Left lung (tissue), 14 donors: ENCODE measurements at places on chromosomes 3 and 15.

DNA sequence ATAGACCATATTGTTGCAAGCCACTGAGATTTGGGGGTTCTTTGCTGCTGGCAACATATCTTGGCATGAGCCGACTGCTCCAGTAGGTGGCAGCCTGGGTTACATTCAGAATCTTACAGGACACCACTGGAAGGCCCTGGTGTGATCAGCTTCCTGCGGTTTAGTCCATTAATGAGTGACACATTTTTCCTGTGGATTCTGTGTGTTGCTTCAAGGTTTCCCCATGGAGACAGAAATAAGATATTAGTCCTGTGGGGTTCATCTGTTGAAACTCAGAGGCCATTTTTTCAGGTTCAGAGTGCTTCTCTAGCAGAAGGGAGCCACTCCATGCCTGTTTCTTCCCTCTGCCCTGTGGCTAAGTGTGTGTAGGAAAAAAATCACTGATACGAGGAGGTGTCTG is 116.2 kb downstream of the MFSD1 start:
- peak; percentile 34 for DNase-seq

DNA sequence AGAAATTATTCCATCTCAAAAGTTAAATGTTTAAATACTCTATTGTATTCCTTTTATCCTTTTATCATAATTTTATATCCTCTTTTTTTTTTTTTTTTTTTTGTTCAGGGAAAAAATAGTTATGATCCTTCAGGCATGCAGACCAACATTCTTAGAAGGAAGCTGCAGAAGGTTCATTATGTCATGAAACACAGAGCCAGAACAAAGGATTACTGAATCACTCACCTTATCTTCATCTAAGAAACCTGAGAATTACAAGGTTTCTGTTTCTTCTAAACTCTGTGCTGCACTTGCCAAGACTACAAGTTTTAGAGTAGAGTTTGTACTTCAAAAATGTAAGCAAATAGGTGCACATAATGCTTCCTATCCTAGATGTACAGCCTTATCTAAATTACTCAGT is 3.3 kb downstream of the PLCH1 start:
- DNase-seq: no peak

DNA sequence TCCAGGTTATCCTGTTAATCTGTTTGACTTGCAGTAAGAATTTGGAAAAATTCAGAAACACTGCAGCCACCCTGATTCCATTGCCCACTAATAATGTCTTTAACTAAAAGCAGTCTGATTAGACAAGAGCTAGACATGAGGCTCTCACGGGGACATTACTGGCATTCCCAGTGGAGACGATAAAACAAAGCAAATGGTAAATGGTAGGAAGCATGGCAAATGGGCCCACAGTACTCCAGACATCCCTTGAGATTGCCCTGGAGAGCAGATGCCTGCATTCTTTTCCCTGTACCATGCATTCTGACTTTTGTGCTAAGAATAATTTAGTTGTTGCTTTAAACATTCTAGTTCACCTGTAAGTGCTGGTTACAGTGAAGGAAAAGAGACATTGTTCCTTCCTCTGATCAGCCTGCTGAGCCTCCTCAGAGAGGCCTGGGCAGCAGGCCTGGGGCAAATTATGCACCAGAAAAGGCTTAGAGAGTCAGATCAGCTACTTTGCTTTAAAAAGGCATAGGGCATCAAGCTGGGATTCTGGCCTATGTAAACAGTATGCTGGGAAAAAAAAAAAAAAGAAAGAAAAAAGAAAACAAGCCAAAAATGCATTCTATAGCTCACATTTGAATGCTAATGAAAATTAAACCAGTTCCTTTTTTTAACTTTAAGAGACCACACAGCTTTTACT is 204.6 kb downstream of the GABRG3 start:
- DNase-seq: no peak

DNA sequence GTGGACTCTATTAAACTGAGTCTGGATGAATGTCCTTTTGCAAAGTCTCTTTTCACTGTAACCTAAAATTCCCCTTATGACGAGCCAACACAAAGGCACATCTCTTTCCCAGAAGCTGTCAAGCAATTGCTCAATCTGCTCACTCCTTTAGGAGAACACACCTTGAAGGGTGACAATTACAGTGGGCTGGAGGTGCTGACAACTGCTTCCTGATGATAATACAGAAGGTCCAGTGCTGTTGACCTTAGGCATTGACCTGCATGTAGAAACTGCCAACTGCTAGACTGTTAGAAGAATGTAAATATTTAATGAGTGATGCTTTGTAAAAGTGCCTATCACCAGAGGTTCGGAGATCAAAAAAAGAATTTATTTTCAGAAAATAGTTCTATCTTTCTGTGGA is 757.7 kb downstream of the GRM7 start:
- no peak for DNase-seq
